Esophagus mucosa (tissue), 1 donor: ENCODE measurements at places on chromosomes 3 and 15. TPM values are rescaled to one million over a fixed set of nuclear protein-coding genes. Genes with fewer than 3 reads are reported as not detected.

- ATAC-seq: no peak
These were observed 25.9 kb downstream of the LTF start for GRCh38 chr3:46438831-46439230.

DNA sequence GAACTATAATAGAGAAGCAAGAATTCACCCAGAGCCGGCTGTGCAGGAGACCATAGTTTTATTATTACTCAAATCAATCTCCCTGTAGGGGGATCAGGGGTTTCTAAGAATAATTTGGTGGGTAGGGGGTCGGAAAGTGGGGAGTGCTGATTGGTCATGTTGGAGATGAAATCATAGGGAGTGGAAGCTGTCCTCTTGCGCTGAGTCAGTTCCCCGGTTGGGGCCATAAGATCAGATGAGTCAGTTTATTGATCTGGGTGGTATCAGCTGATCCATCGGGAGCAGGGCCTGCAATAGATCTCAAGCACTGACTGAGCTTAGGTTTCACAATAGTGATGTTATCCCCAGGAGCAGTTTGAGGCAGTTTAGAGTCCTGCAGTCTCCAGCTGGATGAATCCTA lies 97.0 kb upstream of the SNRPN start:
- no peak for ATAC-seq

- ATAC-seq: no peak
These were observed 58.6 kb downstream of the MAP2K5 start for GRCh38 chr15:67601073-67601472.

GRCh38 chr3:124147946-124148345 lies 156.0 kb upstream of the ROPN1 start:
- ATAC-seq: no peak

GRCh38 chr3:165638034-165638433 lies 199.2 kb downstream of the BCHE start:
- no peak for ATAC-seq

Gene XXYLT1
- 12.7 TPM for total RNA-seq

Gene ECE2
- total RNA-seq: not detected

Gene ROPN1
- not detected for total RNA-seq

Gene LMOD3
- not detected for total RNA-seq
